ENCODE measurements at places on chromosomes 1 and 21.

GRCh38 chr21:31873275-31873695 lies 465 bp downstream of the HUNK start:
- DNase-seq = no peak

- peak; percentile 13 for DNase-seq
These were observed 166.4 kb downstream of the RUNX1 start for GRCh38 chr21:34882719-34883131.

GRCh38 chr1:46134660-46135331 lies 2.4 kb upstream of the PIK3R3 start:
- DNase-seq = no peak

DNA sequence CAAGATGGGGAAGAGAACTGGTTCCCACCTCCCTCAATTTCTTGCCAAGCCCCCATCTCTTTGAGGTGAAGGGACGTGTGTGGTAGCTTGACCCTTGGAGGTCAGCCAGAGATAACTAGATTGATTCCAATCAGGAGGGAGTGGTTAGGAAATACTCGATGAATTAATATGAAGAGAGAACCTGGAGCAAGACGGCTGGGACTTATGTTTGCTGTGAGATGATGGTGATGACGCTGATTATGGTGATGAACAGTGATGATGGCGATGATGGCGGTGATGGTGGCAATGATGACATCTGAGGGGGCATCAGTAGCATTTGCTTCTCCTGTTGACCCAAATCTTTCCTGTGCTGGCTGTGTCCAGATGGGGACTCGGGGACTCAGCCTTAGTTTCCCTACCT lies 724 bp downstream of the PADI1 start:
- no peak for DNase-seq

DNA sequence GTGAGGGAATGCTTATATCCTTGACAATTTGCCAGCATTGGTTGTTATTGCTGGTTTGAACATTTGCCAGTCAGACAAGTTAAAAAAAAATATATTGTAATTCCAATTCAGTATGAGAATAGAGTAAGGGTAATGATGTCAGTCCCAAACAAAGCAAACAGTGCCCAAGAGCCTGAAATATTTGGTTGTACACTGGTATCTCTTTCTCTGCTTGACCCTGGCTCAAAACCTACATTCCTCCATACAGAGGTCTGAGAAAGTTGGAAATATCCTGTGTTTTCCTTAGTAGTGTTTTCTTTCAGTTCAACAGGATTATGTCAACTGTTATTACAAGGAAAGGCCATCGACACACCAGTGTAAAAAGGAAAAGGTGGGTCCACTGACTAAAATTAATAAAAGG lies 145.6 kb downstream of the MRPL39 start:
- no peak for DNase-seq

GRCh38 chr1:235952950-235953615 lies 86.4 kb upstream of the LYST start:
- DNase-seq = peak; percentile 20

DNA sequence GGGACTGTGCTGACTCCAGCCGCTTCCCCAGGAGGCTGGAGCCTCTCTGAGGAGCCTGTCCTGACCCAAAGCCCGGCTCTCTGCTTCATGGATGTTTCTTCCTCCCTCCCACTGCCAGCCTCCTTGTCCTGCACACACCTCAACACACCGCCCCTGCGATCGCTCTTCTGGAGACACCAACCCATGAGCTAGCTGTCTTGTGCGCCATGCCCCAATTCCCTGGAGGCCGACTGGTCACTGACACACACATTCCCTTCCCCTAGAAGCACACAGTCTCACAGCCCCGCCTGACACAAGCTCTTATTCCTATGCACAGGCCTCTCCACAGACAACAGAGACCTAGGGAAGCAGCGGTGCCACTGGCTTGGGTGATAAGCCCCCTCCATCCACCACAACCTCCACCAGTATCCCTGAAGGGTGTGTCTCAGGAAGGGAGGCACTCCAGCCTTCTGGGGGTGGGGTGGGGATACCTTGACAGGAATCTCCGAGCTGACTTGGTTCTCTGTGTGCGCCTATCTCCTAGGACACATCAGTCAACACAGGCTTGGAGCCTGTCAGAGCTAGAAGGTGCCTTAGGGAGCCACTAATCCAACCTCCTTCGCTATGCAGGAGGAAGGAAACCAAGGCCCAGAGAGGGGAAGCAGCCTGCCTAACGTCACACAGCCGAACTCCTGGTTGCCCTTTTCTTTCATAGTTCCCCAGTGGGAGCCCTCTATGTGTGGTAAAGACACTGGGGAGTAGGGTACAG lies 31.1 kb downstream of the AHDC1 start:
- DNase-seq = no peak

- DNase-seq = no peak
These were observed 2.3 kb upstream of the LYPLAL1 start for GRCh38 chr1:219171192-219171935.

DNA sequence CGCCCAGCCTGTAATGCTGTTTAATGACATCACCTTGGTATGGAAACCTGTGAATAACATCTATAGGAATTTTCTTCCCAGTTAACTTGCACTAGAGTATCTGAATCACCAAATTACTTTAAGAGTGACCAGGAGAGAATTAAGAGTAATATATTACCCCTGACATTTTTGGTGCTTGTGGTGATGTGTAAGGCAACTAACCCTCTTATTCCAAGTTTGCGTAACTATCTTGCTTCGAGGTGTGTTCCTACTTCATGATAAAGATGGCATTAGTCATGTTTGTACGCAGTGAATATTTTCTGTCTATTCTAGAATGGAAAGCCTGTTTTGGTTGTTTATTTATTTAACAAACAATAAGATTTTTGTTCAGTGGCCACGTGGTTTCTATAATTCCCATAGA lies 131.3 kb downstream of the ZP4 start:
- DNase-seq = no peak

DNA sequence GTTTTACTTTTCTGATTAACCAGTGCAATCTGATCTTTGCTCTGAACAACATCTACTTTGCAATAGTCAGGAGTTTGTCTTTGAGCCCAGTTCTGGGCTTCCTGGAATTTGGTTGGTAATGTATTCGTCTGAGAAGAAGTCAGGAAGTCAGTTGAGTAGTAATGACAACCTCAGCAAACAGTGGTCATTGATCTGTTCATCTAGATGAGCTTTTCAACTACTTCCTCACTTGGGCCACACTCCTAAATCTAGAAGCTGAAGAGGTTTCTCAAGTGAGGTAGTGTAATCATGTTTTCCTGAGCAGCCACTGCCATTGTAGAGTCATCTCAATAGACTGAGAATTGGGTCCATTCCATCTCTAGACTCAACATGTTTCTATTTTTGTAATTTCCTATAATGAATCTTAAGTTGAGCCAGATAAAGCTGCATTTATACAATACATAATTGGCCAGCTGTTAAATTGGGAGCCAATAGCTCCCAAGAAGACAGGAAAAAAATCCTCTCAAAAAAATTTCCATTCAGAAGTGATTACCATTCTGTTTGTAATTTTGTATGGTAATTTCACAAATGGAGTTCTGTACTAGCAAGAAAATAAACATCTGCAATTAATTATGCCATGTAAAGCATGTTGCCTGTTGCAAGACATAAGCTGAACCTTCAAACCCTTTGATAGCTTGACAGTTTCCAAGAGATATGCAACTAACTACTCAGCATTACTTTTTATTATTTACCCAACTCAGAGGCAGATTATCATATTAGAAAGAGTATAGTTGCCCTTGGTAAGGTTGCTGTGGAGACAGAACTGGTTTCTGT lies 49.6 kb downstream of the WDR64 start:
- DNase-seq = no peak
